ENCODE measurements at places on chromosomes 4 and X.

DNA sequence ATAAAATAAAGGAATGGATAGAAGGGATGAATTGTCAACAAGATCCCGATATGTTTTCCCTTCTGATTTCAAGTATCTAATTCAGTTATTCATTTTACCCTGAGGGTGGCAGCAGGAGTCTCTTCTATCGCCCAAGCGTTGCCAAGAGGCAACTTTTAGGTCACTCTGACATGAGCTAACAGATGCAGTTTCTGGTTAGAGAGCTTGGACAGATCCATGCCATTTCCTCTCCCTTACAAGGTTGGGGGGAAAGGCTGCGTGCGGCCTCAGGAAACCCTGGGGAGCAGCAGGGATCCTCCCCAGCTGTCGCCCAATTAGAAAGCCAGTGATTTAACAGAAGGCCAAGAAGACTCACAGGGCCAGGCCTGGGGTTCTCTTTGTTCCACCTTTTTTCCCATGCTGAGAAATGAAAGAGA is 35.3 kb upstream of the WAS start:
- DNase-seq = peak; percentile 52

DNA sequence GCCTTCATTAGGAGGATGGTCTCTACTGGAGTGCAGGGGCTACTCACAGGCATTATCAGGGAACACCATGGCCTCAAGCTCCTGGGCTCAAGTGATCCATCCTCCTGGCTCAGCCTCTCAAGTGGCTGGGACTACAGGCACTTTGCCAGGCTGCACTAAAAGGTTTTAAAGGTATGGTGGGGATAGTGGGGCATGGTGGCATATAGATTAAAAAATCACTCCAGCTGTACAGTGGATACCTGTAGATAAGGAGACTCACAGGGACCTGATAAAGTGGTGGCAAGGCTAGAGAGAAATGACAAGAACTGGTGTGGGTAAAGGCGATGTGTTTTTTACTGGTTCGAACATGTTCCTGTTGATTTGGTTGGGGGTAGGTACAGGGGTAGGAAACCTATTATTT is 5.9 kb downstream of the ZAR1 start:
- no peak for DNase-seq

DNA sequence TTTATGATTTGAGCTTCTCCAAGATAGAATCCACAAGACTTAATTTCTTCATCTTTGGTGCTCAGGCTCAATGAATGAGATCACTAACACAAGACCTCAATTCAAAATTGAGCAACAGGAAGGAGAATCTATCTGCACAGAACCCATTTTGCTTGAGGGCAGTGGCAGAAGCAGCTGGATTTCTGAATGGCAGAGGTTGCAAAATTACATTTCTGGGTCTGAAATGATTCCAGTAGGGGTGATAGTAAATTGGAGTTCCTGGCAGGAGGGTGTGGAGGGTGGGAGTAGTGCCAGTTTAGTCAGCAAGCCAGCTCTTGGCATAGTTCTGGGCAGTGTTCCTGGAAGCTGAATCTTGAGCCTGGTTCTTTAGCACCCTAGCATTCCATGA is 281.1 kb downstream of the SLC7A11 start:
- DNase-seq = no peak

GRCh38 chr4:150251752-150252190 is 173.5 kb downstream of the DCLK2 start:
- no peak for DNase-seq

All from CD4-positive, alpha-beta T cell treated with Interleukin-6 at 100 ng/mL for 8 hours (primary cell).